ENCODE measurements at places on chromosomes 16 and 17.

GRCh38 chr17:60137731-60138130, 12.0 kb upstream of the CA4 start:
- DNase-seq = no peak

DNA sequence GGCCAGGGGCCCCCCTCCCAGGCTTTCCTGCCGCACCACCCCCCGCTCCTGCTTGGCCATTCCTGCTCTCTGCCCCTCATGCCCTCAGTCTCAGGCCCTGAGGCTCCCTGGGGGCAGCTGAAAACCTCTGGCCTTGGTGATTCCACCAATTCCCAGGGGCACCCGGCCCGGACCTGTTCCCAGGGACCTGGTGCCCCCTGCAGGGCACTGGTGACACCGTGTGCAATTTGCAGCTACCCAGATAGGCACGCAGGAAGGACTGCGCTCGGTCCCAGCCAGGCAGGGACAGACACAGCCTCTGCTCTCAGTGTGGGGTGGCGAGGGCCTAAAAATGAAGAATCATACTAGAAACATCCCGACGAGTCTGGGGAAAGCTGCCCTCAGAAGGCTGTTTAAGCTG, 13.4 kb downstream of the WFDC1 start:
- peak; percentile 19 for DNase-seq

GRCh38 chr17:76704805-76705204, 6.0 kb downstream of the MXRA7 start:
- no peak for DNase-seq

DNA sequence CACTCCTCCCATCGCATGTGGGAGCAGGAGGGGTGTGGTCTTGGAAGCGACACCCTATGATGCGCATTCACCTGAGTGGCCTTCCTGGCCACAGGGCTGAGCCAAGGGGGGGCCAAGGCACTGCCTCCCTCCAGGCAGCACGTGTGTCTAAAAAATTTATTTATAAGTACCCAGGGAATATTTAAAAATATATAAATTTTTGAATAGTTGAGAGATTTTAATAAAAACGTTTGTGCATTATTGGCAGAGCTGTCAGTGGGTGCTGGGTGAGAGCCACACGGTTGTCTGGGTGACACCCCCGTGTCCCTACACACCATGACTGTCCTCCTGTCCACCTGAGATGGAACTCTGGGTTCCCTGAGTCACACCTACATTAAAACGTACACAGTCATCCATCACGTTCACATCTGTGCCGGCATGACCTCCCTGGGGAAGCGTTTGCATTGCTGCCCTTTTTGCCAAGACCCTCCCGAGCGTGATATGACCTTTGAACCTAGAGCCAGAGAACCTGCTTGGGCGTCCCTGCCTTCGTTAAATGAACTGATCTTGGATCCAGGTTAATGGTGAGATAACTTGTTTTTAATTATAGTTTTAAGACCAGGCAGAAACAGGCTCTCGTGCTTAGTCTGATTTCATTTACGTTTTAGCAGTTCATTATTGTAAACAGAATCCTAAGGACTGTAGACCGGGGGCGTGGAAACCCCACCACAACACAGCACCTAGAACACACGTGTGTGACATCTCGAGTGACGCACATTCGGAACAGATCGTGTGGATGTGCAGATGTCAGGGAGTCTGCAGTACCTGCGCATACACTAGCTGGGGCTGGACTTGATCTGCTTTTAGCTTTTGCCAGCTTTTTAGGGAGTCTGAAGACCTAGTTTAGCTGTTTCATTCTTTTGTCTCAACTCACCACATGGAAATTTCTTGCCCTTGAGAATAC, 192.8 kb upstream of the CHMP6 start:
- no peak for DNase-seq

- peak; percentile 75 for DNase-seq
Measured at GRCh38 chr17:66191593-66192377, at the start of gene CEP112. CEP112 (minus strand) TSS chr17:66192133.

DNA sequence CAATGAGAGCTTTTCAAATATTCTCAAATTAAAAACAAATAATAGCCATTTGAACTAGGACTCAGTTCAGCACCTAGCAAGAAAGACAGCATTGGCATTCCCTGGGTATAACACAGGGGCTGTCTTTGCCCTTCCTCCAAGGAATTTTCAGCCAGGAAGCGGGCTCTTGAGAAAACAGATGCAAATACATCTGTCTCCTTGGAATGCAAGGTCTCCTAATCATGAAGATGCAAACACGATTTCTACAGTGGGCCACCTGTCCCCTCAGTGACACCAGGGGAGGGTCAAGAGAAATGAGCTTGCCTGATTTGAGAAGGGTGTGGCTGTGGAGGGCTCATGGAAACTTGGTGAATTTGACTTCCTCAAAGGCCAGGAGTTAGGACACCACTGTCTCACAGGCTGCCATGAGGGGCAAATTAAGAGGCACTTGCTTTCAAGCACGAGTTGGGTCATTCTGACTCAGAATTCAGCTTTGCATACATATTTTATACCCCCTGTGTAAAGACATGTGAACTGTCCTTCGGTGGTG, 24.5 kb upstream of the SUPT4H1 start:
- no peak for DNase-seq

DNA sequence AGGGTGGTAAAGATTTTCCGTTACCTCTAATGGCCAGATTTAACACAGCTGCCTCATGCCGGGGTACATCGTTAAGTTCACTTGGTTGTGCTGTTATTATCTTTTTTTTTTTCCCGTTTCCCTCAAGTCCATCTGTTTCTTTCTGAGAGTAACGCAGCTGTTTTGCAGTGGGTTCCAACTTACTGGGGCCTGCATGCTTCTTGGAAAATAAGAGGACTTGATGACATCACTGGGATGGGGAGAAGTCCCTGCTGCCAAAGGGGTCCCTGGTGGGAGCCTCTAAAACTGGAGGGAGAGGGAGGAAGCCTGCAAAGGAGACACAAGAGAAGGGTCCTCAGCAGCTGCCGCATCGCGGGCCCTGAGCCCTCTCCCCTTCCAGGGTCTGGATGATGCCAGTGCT, 77.8 kb upstream of the NOL11 start:
- DNase-seq = no peak

GRCh38 chr16:29023279-29024277, 38.7 kb downstream of the LAT start:
- no peak for DNase-seq

DNA sequence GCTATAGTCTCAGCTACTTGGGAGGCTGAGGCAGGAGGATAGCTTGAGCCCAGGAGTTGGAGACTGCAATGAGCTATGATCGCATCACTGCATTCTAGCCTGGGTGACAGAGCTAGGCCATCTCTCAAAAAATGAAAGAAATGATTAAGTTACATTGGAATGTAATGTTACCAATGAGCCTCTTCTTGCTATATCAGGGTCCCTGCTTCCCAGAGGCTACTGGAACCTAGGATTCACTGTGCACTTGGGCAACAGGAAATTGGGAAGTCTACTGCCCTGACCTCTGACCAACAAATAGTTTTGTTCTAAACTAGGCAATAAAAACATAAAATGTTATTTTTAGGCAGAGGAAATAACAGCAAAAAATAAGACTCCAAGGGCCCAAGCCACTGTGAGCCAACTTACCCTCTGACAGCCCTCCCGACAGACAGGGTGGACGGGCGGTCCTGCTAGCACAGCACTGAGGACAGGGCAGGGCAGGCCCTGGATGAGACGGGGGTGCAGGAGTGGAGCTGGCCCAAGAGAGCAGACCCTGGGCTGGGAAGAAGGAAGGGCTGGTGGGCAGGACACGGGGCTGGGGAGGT, 27.5 kb downstream of the NSMCE1 start:
- peak; percentile 1 for DNase-seq

DNA sequence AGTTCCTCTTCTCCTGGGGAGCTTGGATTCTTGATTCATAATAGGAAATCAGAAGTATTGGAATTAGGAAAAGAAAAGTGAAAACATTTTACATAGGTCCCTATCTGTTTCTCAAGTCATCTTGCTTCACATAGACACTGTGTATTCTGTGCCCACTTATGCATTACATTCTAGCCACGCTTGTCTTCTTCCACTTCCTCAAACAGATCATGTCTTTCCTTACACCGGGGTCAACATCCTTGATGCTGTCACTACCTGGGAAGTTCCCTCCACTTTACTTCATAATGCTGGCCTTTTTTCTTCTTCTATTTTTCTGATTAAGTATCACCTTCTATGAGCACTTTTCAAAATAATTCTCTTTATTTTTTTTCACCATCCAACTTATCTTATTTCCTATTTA, 606.4 kb upstream of the CDH8 start:
- DNase-seq = no peak

GRCh38 chr17:67557921-67558320, 159.8 kb upstream of the NOL11 start:
- DNase-seq = no peak

GRCh38 chr16:57270221-57271062, 14.0 kb downstream of the PLLP start:
- no peak for DNase-seq

All from activated naive CD4-positive, alpha-beta T cell treated with anti-CD3 and anti-CD28 coated beads, Interleukin-2, amount 50 U/mL, for 16 hours (primary cell).